Stimulated activated CD8-positive, alpha-beta memory T cell treated with anti-CD3 and anti-CD28 coated beads, Interleukin-4, amount 100 ng/mL, for 4 hours (primary cell): ENCODE measurements at places on chromosomes 3 and 15.

DNA sequence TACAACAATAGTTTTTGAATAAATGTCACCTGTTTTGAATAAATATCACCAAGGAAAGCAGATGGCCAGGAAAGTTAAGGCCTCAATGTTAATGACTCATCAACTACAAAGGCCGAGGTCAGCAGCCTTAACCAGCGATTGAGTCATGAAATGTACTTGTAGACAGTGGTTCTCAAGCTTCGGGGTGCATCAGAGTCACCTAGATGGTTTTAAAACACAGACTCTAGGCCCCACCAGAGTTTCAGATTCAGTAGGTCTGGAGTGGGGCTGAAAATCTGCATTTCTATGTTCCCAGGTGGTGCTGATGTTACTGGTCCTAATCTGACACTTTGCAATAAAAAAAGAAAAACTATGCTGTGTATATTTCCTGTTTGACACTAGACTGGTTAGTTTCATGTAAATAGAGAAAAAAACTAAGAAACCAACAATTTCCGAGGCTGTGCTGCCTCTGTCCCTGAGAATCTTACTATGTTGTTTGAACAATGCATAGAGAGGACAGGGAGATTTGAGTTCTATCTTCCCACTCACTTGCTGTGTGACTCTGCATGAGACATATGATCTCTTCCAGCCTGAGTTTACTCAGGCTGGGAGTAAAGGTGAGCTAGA, 9.8 kb downstream of the RAB27A start:
- no peak for DNase-seq

- DNase-seq = no peak
Measured at GRCh38 chr3:127089486-127090145, 103.3 kb upstream of the PRR23E start.

DNA sequence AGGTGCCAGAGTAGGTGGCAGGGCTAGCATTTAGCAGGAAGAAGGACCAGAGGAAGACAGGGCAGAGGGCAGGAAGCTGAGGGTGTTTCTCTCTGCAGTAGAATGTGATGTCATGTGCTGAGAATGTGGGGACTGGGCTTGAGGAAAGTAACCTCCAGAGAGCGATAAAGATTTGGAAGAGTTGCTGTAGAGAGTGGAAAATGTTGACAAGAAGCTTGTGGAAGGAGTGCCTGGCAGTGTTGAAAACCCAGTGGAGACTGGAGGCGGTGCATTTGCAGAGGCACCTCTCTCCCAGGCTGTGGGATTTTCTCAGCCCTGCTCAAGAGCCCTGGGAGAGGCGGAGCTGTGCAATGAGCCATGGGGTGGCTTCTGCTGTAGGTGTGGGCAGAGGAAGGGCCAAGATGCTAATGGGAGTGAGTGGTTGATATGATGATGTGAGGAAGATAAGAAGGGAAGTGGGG, 54.8 kb downstream of the MESD start:
- DNase-seq = no peak

- no peak for DNase-seq
Measured at GRCh38 chr15:27065785-27066184, 94.8 kb downstream of the GABRG3 start.

- DNase-seq = no peak
Measured at GRCh38 chr15:57827021-57827420, 120.5 kb downstream of the POLR2M start.

- DNase-seq = no peak
Measured at GRCh38 chr3:97956051-97956450, 16.2 kb downstream of the RIOX2 start.

GRCh38 chr15:88391700-88392099, 75.5 kb downstream of the MRPL46 start:
- no peak for DNase-seq

GRCh38 chr15:70200511-70201424, 103.1 kb upstream of the TLE3 start:
- no peak for DNase-seq

DNA sequence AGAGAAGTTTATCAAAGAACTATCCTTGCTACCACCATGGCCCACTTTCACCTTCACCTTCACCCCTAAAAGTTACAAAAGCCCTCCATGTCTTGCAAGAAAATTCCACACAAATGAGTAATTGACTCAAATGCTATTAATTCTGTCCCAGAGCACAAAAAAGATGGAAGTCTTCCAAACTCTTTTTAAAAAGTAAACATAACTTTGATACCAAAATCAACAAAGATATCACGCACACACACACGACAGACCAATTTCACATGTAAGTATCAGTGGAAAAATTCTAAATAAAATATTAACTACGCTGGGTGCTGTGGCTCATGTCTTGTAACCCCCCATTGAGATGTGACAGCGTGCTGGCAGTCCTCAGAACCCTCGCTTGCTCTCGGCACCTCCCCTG, 1.1 kb upstream of the MCCC1 start:
- DNase-seq = no peak

- no peak for DNase-seq
Measured at GRCh38 chr3:146026547-146026946, 134.4 kb downstream of the PLOD2 start.

- no peak for DNase-seq
Measured at GRCh38 chr15:70058642-70059360, 38.9 kb downstream of the TLE3 start.

GRCh38 chr3:46100812-46101211, 73.5 kb upstream of the XCR1 start:
- DNase-seq = no peak

DNA sequence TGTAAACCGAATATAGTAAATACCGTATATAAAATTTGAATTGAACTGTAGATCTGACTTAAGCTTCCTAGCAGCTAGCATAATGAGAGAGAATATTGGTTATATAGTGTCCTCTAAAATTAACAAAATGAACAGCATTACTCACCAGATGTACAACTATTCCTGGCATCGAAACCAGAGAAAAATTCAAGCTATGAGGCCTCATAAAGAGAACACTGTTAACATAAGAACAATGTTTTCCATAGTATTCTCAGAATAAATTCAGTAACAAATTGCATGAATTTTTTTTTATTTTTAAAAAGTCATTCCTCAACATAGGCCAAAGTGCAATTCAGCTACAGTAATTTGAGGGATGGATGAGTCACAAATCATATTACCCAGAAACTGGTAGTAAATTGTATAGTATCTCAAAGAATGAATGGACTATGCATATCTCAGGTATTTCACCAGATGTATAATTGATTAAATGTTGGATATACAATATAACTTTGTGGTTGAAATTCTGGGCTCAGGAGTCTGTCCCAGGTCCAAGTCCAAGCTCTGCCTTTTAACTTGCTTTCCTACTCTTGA, 5.0 kb downstream of the TMEM207 start:
- no peak for DNase-seq

GRCh38 chr3:126259411-126260391, 79.3 kb upstream of the ALDH1L1 start:
- no peak for DNase-seq

DNA sequence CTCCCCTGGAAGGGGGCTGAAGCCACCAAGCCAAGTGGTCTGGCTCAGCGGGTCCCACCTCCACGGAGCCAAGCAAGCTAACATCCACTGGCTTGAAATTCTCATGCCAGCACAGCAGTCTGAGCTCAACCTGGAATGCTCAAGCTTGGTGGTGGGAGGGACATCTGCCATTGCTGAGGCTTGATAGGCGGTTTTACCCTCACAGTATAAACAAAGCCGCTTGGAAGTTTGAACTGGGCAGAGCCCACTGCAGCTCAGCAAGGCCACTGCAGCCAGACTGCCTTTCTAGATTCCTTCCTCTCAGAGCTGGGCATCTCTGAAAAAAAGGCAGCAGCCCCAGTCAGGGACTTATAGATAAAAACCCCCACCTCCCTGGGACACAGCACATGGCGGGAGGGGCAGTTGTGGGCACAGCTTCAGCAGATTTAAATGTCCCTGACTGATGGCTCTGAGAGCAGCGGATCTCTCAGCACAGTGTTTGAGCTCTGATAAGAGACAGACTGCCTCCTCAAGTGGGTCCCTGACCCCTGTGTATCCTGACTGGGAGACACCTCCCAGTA, 23.2 kb upstream of the IGSF10 start:
- DNase-seq = no peak
